ENCODE measurements at places on chromosomes 4 and X.
A peak's percentile ranks its signal among the peaks of the same experiment; 100 is the strongest.

DNA sequence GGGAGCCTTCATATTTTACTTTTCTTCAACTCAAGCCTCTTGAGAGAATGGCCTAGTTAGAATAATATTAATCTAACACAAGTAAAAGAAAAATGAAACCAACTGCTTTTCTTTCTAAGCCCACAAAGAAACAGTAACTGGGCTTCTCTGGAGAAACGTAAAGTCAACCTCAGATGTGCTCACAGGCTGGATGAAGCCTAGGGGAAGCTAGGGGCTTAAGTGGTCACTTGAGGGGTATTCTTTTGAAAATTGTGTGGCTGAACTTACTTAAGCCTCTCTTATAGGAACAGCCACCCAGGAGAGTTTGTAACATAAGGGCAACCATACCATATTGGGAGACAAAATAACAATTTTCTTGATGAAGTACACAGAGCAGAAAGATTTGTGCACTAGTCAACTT, 279.0 kb downstream of the SPRY1 start:
- no peak for DNase-seq

GRCh38 chr4:181761156-181761555, 482.0 kb upstream of the TENM3 start:
- DNase-seq: peak; percentile 76

DNA sequence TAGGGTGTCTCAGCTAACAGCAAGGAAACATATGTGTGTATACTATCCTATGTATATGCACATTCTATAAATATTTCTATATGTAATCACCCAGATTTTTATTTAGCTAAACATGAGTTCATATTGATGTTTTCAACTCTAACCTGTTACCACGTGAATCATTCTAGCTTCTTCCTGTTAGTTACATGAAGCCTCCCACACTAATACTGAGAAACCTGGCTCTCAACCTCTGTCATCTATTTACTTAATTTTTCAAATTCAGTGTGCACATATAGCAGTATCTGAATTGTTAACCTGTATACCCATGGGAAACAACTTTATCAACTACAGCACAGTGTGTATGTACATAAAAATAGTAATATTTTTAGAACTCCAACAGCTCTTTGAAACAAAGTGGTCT, 57.3 kb downstream of the KLF8 start:
- DNase-seq: no peak

GRCh38 chr4:39716356-39716755, 18.4 kb downstream of the UBE2K start:
- no peak for DNase-seq

- DNase-seq: no peak
These were observed 77.2 kb downstream of the ANKRD50 start for GRCh38 chr4:124635331-124635730.

DNA sequence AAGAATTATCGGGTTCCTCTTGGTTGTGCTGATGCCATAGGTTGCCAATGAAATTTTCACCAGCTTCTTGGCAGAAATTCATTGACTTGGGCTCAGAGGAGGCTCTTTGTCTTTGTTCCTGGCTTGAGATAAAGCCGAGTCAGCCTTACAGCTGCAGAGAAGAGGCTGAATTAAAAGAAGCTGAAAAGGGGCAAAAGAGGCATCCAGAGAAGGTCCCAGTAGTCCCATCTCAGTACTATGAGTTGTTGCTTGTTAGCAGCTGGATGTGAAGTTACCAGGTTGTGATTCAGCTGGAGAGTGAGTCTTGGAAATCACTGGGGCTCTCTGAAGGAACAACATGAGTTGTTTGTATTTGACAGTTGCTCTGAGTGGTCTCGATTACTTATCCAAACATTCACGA, 59.7 kb downstream of the SMAD1 start:
- DNase-seq: no peak

- DNase-seq: peak; percentile 27
These were observed 44.1 kb downstream of the TIGD4 start for GRCh38 chr4:152735396-152735859.

DNA sequence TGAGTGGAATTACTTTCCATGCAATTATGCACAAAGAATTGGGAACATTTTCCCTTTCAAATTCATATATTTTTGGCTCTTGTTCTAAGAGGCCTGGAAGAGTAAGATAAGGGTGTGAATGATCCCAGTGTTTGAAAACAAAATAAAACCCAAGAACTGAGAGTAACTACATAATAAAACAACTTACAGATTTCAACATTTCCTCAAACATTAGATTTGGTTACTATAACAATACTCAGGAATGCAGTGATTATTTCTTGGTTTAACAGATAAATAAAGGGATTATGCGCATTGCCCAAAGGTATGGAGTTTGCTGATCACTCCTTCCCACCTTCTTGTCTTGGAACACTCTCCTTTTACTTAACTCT, 292.5 kb downstream of the CAMK2D start:
- peak; percentile 55 for DNase-seq

DNA sequence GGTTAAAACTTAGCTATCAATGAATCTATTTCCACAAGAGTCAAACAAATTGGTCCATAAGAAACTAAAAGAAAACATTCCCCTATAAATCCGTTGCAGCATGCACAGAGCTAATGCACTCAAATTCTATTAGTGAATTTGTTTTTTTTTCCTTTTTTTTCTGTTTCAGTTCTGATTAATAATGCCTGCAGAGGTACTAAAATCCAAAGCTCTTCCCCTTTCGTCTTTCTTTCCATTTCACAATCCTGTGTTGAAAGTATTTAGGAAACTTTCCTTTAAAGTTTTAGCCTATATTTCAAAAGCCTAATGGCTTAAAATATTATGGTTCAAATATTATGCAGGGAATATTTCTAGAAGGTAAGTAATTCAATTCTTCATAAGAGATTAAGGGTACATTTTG, 45.9 kb upstream of the VEGFD start:
- DNase-seq: no peak

GRCh38 chrX:153474718-153475117, 4.3 kb upstream of the HAUS7 start:
- peak; percentile 45 for DNase-seq

DNA sequence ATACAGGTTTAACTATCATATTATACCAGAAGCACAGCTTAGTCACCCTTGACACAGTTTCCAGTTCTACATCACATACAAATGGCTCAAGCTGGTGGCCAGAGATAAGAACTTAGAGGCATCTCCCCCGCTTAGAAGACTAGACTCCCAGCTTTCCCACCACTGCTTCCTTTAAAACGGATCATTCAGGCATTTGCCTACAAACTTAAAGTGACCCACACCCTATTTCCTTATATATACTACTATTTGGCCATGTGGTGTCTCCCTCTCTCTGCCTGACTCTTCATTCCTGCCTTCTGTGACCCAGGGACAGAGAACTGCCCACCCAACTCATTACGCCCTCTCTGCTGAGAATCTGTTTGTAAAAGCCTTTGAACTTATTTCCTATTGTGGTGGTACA, 781.2 kb upstream of the DIAPH2 start:
- no peak for DNase-seq

- DNase-seq: peak; percentile 15
These were observed 684.5 kb downstream of the GRID2 start for GRCh38 chr4:92988301-92988700.

DNA sequence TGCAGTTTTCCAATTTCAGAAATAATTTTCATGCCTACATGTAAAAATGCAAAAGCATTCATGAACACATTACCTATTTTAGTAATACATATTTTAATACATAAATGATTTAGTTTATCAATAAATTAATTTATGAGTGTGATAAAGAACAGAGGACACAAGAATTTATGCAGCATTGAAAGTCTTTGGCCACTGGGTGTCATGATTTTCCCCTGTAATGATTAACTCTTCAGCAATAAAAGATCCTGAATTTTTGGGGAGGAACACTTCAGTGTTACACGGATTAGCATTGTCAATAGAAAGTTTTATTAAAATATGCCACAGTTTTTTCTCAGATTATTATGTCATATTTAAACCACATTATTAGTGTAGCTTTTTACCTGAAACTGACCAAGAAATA, 8.6 kb upstream of the VCX2 start:
- no peak for DNase-seq

DNA sequence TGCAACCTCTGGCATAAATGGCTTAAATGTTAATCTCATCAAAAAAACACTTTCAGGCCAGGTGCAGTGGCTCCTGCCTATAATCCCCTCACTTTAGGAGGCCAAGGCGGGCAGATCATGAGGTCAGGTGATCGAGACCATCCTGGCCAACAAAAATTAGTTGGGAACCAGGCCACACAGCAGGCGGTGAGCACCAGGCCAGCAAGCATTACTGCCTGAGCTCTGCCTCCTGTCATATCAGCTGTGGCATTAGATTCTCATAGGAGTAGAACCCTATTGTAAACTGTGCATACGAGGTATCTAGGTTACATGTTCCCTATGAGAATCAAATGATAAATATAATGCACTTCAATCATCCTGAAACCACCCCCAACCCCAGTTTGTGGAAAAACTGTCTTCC, 125.8 kb downstream of the LRBA start:
- DNase-seq: no peak

- DNase-seq: no peak
These were observed 4.4 kb upstream of the CCDC149 start for GRCh38 chr4:24917076-24917856.

- no peak for DNase-seq
These were observed 147.2 kb upstream of the SFRP2 start for GRCh38 chr4:153936121-153936520.

- DNase-seq: no peak
These were observed 220.6 kb downstream of the PPP4R3C start for GRCh38 chrX:27242581-27242980.
